ENCODE measurements at places on chromosomes 5 and 9.

DNA sequence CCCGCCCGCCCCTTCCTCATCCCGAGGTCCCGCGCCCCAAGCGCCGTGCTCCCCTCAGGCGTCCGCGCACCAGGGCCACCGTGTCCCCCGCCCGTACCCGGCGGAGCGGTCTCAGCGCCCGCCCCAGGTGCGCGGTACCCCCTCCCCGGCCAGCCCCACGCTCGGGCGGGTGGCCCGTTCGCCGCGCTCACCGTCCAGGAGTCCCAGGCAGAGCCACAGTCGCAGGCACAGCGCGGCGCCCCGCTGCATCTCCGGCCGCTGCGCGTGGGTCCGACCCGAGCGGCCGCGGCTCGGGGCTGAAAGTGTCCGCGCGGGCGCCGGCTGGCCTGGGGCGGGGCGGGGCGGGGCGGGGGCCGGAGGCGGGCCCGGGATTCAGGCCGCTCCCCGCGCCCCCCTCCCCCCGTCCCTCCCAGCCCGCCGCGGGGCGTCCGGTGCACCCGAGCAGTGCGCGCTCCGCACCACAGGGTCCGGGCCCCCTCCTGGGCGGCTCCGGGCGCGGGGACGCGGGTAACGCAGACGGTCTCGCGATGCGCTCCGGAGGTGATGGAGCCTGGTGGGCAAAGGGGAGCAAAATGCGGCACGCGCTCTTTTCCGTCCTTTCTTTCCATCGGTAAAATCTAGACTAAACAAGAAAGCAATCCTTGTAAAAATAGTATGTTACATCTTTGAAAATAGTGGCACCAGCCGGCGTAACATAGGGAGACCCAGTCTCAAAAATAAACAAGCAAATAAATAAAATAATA is at the start of gene FLT4:
Gene FLT4 (minus strand): TSS at position 304 of the 743 bp plus-strand sequence. CDS start 55 bp downstream, at position 249.
- DNase-seq: no peak

DNA sequence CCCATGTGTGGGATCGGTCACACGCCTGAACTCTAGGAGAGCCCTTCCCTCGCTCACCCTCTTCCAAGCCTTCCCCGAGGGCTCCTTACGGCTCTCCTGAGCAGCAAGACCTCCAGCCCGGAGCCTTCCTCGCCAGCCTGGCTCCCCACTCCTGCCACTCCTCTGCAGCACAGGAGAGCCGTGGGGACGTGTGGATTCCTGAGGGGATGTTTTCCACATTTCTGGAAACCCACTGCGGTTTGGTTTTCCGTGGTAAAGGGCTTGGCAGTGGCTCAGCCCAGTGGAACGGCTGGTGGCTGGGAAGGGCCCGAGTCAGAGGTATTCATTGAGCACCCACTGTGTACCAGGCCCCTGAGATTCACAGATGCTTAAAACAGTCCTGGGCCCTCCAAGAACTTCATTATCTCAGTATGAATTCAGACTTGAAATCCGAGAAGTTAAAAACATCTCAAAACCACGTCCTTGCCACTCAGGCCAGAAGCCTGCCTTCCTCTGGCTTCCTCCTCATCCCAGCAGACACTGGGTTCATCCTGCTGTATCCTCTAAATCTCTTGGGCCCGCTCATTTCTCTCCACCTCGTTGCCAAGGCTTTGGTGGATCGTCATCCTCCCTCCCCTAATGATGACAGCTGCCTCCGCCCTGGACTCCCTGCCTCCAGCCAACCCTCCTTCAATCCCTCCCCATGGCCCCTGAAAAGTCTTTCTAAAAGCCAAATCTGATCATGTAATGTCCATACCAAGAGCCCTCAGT is 109.6 kb downstream of the FGF18 start:
- no peak for DNase-seq

DNA sequence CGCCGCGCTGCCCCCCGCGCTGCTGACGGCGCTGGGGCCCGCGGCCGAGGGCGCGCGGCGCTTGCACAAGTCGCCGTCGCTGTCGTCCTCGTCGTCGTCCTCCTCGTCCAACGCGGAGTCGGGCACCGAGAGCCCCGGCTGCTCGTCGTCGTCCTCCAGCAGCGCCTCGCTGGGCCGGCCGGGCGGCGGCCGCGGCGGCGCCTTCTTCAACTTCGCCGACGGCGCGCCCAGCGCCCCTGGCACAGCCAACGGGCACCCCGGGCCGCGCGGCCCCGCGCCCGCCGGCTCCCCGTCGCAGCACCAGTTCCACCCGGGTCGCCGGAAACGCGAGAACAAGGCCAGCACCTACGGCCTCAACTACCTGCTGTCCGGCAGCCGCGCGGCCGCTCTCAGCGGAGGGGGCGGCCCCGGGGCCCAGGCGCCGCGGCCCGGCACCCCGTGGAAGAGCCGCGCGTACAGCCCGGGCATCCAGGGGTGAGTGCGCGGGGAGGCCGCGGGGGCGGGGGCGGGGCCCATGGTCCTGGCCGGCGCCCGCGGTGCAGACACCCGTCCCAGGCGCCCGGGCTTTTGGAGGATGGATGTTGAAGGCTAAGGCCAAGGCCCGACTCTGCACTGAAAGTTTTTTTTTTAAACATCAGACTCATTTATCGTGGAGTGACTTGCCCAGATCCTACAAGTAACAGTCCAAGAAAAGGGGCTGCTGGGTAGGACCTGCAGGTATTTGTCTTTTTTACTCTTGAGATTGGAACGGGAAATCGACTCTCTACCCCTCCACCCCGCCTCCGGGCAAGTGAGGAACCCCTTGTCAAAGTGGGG is 1.2 kb downstream of the TENT4A start:
- peak; percentile 61 for DNase-seq

- no peak for DNase-seq
Measured at GRCh38 chr5:120255214-120255613, 208.9 kb upstream of the PRR16 start.

GRCh38 chr9:128118472-128118857 is 9.1 kb downstream of the PTGES2 start:
- peak; percentile 17 for DNase-seq

GRCh38 chr5:145666591-145666990 is 168.6 kb downstream of the PRELID2 start:
- no peak for DNase-seq

GRCh38 chr9:133199648-133200321 is 9.3 kb downstream of the OBP2B start:
- peak; percentile 45 for DNase-seq

DNA sequence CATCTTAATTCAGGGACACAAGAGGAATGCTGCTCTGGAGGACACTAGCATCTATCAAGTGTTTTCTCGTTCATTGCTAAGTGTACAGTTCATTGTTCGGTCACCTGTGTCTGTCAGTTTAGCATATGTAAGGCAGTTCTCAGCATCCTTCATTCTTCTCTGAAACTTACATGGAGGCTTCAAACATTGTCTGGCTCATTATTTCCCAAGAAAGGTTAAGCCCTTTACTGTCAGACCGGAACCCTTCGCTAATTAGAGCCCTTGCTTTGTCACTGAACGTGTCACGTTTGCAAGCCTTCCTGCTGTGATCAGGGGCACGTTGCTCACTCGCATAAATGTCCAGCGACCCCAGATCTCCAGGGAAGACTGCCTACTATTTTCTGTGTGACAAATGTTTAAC is 62.3 kb upstream of the RIOK2 start:
- DNase-seq: no peak

DNA sequence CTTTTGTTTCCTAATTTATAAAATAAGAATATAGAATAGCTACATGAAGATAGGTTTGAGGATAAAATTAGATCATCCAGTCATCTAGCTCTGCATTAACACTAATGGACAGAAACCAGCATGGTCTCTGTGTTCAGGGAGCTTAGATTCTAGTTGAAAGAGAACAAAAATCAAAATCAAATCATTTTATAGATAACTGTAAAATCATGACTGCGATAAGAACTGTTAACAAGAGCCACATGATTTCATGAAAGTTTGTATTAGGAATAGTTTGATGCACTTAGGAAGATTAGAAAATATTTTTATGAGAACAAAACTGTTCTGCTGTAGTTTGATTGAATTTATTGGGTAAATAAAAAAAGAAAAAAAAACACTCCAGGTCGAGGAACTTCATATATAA is 1074.7 kb downstream of the MAT2B start:
- DNase-seq: no peak

DNA sequence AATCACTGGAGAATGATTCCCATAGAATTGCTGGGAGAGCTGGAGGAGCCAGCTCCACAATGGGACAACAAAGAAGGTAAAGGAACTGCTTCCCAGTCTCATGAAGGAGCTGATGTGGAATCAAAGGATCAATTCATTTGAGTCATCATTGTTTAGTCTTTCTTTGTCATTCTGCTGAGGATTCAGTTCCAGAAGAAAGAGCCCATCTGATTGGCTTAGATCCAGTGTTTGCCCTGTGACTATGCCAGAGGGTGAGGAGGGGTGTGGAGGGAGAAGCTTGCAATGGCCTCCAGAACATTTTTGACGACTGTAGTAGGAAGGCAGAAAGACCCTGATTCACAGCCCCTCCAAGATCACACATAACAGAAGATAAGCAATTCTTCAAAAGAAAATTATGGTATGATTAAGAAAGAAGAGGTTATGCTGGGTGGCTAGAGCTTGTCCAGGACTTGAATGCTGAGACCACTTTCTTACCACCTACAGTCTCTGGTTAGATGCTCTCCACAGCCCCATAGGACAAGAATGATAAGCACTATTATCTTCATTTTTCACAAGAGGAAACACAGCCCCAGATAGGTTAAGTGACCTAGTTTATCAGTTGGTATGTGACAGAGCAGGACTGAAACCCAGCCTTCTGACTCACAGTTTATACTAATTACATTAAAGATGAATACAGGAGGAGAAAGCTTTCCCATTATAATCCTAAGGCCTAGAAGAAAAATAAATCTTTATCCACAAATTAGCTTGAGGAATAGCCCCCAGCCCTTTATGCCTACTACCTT is 363.1 kb downstream of the PRELID2 start:
- no peak for DNase-seq

GRCh38 chr5:111229871-111230810 is 6.0 kb downstream of the CAMK4 start:
- DNase-seq: no peak

DNA sequence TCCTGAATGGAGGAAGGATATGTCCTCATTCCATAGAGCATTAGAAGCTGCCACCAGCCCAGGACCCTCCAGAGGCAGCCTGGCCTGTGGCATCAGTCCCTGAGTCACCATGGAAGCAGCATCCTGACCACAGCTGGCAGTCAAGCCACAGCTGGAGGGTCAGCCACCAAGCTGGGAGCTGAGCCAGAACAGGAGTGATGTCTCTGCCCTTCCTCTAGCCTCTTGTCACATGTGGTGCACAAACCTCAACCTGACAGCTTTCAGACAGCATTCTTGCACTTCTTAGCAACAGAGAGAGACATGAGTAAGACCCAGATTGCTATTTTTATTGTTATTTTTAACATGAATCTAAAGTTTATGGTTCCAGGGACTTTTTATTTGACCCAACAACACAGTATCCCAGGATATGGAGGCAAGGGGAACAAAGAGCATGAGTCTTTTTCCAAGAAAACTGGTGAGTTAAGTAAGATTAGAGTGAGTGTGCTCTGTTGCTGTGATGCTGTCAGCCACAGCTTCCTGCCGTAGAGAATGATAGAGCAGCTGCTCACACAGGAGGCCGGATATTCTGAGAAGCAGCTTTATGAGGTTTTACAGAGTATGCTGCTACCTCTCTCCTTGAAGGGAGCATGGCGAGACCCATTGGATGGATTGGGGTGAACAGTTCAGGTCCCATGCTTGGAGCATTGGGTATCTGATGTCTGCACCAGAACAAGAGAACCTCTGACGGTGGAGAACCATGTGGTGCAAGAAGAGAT is 13.0 kb upstream of the CYFIP2 start:
- DNase-seq: no peak

DNA sequence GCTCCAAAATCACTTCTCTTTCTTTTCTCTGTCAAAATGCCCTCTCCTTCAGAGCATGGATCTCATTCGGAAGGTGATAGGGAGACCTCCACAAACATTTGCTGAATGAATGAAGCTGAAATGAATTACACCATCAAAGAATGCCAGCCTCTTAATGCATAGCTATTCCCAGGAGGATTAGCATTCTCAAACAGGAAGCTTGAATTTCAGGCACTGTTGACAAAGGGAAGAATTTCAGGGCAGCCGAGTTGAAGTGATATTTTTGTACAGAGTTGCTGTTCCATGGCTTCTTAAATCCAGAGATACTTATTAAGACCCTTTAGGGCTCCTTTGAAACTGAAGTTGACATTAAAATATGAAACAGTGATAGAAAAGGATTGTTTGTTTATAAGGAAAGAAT is 18.8 kb downstream of the HBEGF start:
- DNase-seq: no peak

GRCh38 chr9:122346478-122347347 is 24.1 kb upstream of the PTGS1 start:
- DNase-seq: peak; percentile 38

- DNase-seq: no peak
Measured at GRCh38 chr5:60365001-60365400, 335.0 kb downstream of the DEPDC1B start.

GRCh38 chr9:95763006-95763405 is 112.5 kb upstream of the ERCC6L2 start:
- DNase-seq: no peak

GRCh38 chr9:101486693-101487442 is 46.8 kb upstream of the RNF20 start:
- DNase-seq: peak; percentile 86

DNA sequence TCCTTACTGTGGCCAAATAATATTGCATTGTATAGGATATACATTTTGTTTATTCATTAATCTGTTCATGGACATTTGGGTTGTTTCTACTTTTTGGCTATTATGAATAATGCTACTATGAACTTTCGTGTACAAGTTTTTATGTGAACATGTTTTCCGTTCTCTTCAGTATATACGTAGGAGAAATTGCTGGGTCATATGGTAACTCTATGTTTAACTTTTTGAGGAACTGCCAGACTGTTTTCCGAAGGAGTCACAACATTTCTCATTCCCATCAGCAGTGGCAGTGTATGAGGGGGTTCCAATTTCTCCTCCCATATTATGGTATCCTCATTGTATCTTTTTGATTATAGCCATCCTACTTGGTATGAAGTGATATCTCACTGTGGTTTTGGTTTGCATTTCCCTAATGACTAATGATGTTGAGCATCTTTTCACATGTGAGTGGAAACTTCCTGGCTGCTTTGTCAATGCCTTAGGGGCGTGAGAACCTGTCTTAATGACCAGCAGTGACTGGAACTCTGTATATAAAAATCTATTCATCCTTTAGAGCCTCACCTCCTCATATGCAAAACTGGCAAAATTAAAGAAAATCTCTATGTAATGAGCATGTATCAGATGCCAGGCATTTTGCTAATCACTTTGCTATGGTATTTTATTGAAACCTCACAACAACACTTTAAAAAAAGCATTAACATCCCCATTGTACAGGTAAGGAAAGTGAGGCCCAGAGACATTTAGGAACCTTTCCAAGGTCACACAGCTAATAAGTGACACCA is 47.8 kb upstream of the TGFBR1 start:
- no peak for DNase-seq

- no peak for DNase-seq
Measured at GRCh38 chr5:75091597-75091996, 39.2 kb upstream of the GCNT4 start.

GRCh38 chr5:94932259-94932658 is 313.8 kb downstream of the SLF1 start:
- DNase-seq: no peak

DNA sequence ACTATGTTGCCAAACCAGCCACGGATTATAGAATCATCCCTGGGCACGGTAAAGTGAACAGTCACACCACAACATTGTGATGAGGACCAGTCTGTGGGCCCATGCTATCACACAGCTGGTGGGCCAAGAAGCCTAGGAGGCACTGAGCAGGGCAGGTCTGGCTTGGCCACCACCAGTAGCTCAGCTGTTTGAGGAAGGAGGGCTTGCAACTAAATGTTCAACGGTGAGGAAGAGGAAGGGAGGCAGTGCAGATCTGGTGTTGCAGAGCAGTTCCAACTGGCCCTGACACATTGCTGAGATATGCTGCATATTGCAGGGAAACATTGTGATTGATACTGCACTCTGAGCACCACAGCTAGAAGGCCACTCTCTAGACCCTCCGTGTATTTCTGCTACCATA is 77.9 kb upstream of the ATG10 start:
- no peak for DNase-seq
